ENCODE measurements at places on chromosomes 1 and 21. TPM values are rescaled to one million over a fixed set of nuclear protein-coding genes. Genes with fewer than 3 reads are reported as not detected.

DNA sequence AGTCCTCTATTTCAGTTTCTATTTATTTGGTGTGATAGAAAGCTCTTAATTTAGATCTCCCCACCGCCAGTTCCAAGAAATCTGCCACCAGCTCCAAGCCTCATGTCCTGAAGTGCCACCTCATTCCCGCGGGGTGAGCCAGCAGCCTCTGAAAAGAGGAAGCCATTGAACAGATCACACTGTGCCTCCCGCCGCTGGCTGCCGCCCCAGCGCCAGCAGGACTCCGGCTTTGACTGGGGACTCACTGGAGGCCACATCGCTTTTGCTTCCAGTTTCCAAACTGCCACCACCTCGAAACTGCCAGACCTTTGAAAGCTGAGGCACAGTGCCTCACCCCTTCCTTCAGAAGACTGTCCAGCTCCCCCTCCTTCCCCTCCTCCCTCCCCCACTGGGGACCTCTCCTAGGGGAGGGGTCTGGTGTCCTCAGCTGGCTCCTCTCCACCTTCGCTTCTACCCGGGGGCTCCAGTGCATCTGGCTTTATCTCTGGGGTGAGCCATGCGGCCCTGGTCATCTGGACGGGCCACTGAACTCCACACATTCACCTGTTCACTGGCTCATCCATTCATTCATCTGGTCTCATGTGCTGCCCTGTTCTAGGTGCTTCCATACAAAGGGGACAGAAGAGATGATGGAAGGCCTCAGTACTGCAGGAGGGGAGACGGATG is 58.9 kb downstream of the VPS26C start:
- H3K27me3 ChIP-seq, result no peaks in the 10 kb centered on the region
- no peaks in the 10 kb centered on the region for H3K4me1 ChIP-seq

DNA sequence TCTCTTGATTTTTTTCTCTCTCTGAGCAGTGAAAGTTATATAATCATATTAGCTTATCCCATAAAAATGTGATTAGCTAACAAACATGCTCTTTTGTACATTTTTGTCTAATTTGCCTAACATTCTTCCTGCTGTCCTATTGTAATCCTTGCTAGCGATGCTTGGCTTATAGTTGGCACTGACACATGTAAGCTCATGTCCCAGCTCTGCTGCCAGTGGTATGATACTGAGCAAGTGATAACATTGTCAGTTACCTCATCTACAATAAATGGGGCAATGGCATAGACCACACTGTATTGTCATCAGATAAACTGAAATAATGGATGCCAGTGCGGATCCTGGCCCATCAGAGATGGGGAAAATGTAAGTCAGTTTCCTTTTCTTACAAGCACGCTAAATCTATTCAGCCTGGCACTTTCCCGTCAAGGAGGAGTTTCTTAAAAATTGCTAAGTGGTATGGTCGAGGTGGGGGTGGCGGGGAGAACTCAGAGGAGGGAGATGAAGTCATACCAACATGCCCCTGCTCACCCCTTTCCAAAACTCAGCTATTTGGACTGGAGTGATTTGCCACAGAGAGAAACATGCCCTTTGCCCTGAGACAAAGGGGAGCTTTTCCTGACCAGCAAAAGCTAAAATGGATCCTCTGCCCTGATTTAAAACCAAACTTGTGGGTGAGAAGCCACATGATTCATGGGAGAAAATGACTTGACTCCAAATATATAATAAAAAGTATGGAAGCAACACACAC is 1.3 kb downstream of the FYB2 start:
- H3K36me3 ChIP-seq, result 0 out of 2 replicates have a peak, but pooled peaks cover 4% of the 10 kb centered on the region
- no peak for DNase-seq
- no peak overlapping the region for H3K4me3 ChIP-seq
- no peaks in the 10 kb centered on the region for H3K27me3 ChIP-seq
- no peaks in the 10 kb centered on the region for H3K4me1 ChIP-seq

GRCh38 chr1:160083968-160084770 is 2.8 kb downstream of the KCNJ9 start:
- H3K4me3 ChIP-seq, result peak overlapping the region; percentile 46
- H3K4me1 ChIP-seq, result no peaks in the 10 kb centered on the region
- DNase-seq, result peak; percentile 92
- H3K27me3 ChIP-seq, result peaks cover 7% of the 10 kb centered on the region

- no peaks in the 10 kb centered on the region for H3K4me1 ChIP-seq
- H3K4me3 ChIP-seq, result no peak overlapping the region
Measured at GRCh38 chr1:160362168-160362957, 4.5 kb upstream of the NHLH1 start.

GRCh38 chr1:40708750-40709099 is 17.2 kb downstream of the NFYC start:
- no peaks in the 10 kb centered on the region for H3K27me3 ChIP-seq
- no peak for DNase-seq
- peak overlapping the region; percentile 93 for H3K4me3 ChIP-seq
- H3K4me1 ChIP-seq, result peaks cover 10% of the 10 kb centered on the region

DNA sequence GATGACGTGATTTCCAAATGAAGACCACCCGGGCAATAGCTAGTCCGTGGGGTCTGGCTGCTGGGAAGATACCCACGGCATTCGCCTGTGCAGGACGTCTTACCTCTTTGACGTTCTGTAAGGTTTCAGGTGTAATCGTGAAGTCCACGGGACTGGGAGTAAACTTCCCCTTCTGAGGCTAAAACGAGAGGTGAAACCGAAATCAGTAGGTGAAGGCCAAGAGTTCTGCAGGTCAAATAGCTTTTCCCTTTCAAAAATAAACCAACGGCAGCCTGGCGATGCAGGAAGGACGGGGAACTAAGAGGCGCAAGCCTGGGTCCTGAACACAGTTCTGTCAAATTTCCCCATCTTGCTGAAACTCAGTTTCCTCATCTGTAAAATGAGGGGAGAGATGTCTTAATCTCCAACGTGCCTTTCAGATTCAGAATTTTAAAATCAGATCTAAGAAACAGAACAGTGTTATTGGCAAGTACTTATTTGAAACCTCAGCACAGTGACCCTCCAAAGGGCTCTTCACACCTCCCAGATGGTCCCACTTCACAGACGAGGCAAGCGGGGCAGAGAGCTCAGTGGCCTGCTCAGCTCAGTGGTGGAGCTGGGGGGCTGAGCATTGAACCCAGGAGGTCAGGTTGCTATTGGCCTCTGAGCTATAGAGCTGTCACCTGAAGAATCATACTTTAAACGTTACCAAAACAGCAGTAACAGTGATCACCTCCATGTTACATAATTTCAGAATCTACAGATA is 34.7 kb downstream of the VPS26C start:
- no peak for DNase-seq
- no peak overlapping the region for H3K27ac ChIP-seq
- no peak overlapping the region for H3K4me3 ChIP-seq
- H3K4me1 ChIP-seq, result no peaks in the 10 kb centered on the region

- H3K27me3 ChIP-seq, result no peaks in the 10 kb centered on the region
- no peaks in the 10 kb centered on the region for H3K36me3 ChIP-seq
- no peak overlapping the region for H3K4me3 ChIP-seq
- no peak overlapping the region for H3K27ac ChIP-seq
Measured at GRCh38 chr1:178367151-178367550, 129.6 kb downstream of the CLEC20A start.

- H3K27ac ChIP-seq, result no peak overlapping the region
- peak; percentile 68 for DNase-seq
- peak overlapping the region; percentile 31 for H3K4me3 ChIP-seq
- no peaks in the 10 kb centered on the region for H3K36me3 ChIP-seq
Measured at GRCh38 chr1:160046494-160047110, 14.8 kb upstream of the PIGM start.

DNA sequence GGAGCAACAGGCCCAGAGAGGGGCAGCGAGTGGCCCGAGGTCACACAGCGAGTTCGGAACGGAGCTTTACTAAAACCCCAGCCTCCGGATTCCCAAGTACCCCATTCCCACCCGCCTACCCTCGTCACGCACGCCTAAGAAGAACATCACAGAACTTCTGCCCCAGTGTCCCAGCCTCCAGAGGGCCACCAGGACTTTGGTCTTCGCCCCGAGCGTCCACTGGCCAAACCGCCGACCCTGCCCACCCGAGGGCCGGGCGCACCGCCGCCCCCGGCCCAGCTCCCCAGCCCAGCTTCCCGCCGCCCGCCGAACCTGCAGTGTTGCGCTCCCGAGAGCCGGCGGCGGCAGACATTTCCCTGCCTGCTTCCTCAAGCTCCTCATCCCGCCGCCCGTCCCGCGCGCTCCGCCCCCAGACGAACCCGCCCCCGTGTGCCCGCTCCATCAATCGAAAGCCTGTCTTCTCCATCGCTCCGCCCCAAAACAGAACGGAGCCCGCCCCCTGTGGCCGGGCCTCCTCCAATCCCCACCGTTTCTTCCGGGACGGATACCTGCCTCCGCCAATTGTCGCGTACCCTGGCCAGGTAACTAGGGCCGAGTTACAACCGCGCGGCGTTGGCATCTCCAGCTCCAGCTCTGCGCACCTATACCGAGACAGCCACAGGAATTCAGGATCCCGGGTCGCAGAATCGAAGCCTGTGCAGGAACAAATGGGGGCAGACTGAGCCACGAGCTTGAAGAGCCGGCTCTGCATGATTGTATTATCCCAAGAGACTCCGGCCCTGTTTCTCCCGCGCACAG is 15.3 kb downstream of the INPP5B start:
- peak; percentile 99 for DNase-seq
- no peaks in the 10 kb centered on the region for H3K27me3 ChIP-seq
- no peak overlapping the region for H3K27ac ChIP-seq
- peak overlapping the region; percentile 93 for H3K4me3 ChIP-seq
- H3K36me3 ChIP-seq, result peaks cover 4% of the 10 kb centered on the region

DNA sequence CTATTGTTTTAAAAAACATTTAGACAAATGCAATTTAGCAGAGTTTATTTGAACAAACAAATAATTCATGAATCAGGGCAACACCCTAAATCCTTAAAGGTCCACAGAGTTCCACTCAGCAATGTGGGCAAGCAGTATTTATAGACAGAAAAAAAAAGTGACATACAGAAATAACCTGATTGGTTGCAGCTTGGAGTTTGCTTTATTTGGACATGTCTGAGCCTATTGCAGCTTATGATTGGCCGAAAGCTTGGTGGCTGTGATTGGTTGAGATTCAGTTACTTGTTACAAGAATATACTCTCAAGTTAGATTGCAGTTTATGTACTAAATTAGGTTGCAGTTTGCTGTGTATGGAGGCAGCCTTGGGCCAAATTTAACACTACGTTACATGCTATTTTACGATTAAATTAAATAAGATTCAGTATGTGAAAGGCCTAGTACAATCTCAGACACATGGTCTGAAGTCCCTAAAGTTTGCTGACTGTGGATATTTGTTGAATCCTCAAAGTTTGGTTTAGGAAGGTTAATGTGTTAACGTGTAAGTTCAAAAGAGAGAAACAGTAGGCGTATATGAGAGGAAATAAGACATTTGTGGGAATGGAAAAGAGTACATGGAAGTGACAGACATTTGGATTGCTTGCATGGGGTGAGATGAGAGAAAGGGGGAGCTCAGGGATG is 6.9 kb upstream of the CAMSAP2 start:
- no peak overlapping the region for H3K27ac ChIP-seq
- no peak for DNase-seq
- H3K4me3 ChIP-seq, result no peak overlapping the region
- H3K36me3 ChIP-seq, result no peaks in the 10 kb centered on the region
- no peaks in the 10 kb centered on the region for H3K27me3 ChIP-seq

DNA sequence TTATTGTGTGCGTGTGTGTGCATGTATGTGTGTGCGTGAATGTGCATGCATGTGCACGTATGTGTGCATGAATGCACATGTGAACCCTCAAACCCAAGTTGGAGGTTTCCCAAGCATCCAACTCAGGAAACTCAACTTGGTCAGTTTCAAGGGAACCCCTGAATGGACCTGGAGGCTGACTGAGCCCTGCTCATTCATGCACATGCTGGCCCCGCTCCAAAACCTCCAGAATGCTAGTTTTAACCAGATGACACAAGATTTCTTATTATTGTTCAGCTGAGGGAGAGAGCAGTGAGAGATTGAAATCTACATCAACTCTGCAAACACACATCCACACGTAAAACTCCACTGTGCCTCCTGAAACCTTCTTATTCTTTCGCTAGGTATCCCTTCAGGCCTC is 104.4 kb downstream of the OMA1 start:
- H3K4me3 ChIP-seq, result no peak overlapping the region
- no peak overlapping the region for H3K27ac ChIP-seq
- no peaks in the 10 kb centered on the region for H3K27me3 ChIP-seq
- peaks cover 4% of the 10 kb centered on the region for H3K4me1 ChIP-seq

DNA sequence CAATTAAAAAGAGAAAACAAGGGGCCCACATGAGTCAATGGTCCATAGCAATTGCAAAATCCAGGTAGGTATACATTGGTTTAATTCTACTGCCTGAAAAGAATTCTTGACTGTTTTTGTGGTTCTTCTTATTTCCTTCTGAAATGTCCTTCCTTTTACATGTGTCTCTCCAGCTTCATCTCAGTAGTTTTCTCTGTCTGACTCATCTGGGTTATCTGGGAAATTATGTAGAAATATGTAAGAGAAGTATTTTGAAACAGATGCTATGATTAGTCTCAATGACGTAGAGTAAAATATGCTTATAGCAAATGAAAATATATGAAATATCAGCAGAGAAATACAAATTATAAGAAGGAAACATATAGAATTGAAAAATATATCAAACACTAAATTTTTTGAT is 953.2 kb downstream of the BRINP3 start:
- no peak overlapping the region for H3K27ac ChIP-seq
- DNase-seq, result no peak
- no peaks in the 10 kb centered on the region for H3K4me1 ChIP-seq
- no peak overlapping the region for H3K4me3 ChIP-seq
- no peaks in the 10 kb centered on the region for H3K36me3 ChIP-seq

DNA sequence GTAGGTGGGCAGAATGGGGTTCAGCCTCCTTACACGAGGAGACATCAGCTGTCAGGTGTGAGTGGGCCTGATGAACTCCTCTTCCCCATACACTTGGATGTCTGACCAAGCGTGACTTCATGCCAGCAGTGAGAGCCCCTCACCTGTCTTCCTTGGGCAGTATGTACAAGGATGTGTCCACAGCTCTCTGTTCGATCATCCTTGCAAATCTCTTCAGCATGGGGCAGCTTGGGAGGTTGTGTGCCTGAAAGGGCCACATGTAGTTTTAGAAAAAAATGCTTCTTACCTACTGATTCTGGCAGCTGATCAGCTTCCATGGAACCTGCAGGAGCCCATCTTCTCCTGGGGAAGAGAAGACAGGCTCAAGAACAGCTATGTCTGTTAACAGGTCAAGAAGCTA is 18.0 kb downstream of the ACP6 start:
- H3K27ac ChIP-seq, result no peak overlapping the region
- H3K4me1 ChIP-seq, result no peaks in the 10 kb centered on the region
- no peak overlapping the region for H3K4me3 ChIP-seq
- peaks cover 64% of the 10 kb centered on the region for H3K36me3 ChIP-seq
- no peaks in the 10 kb centered on the region for H3K27me3 ChIP-seq

The TMEM52 gene
- 9.6 TPM for total RNA-seq

The NUDT4B gene
- total RNA-seq, result not detected

The KISS1 gene
- total RNA-seq, result 0.59 TPM

The ANKRD65 gene
- total RNA-seq, result 3.1 TPM

Data from H9 (cell line).